ENCODE measurements at places on chromosomes 13 and 19.

GRCh38 chr19:47398707-47399597 lies 20.4 kb downstream of the MEIS3 start:
- DNase-seq, result no peak

- no peak for DNase-seq
Measured at GRCh38 chr19:35104361-35104760, 11.3 kb upstream of the FXYD3 start.

DNA sequence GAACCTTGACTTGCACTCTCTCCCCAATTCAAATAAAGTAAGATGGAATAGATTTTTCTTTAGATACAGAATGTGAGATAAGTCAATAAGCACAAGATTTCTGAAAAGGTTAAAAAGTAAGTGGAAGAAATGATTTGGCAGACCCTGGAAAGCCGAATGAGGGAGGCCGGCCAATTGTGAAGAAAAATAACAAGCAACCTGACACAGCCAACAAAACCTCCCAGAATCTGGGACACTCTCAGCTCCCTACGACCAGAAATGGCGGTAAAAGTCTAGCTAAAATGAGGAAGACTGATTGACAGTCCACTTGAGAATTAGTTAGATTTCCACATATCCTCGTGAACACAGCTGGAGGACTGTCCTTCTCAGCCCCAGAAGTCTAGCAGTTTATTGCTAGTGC lies 85.4 kb downstream of the KLF12 start:
- DNase-seq, result no peak

- no peak for DNase-seq
Measured at GRCh38 chr13:93857126-93857525, 622.4 kb downstream of the DCT start.

DNA sequence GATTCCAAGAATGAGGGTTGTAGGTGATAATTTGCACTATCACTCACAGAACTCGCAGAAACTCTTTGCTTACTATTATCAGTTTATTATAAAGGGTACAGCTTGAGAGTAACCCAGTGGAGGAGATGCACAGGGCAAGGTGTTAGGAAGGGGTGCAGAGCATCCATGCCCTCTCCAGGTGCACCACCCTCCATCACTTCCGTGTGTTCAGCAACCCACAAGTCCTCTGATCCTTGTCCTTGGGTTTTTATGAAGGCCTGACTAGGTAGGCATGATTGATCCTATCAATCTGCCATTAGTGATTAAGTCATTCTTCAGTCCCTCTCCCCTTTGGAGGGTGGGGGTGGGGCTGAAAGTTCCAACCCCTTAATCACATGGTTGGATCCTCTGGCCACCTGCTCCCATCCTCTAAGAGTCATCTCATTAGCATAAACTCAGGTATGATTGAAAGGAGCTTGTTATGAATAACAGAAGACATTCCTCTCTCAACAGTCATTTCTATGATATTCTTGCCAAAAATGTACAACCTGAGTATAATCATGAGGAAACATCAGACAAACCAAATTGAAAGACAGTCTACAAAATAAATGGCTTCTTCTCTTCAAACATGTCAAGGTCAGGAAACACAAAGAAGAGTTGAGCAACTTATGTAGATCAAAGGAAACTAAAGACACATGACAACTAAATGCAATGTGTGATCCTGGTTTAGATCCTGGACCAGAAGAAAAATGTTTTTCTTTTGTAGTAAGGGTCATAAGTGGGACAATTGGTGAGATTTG lies 225.4 kb downstream of the PCCA start:
- DNase-seq, result no peak

DNA sequence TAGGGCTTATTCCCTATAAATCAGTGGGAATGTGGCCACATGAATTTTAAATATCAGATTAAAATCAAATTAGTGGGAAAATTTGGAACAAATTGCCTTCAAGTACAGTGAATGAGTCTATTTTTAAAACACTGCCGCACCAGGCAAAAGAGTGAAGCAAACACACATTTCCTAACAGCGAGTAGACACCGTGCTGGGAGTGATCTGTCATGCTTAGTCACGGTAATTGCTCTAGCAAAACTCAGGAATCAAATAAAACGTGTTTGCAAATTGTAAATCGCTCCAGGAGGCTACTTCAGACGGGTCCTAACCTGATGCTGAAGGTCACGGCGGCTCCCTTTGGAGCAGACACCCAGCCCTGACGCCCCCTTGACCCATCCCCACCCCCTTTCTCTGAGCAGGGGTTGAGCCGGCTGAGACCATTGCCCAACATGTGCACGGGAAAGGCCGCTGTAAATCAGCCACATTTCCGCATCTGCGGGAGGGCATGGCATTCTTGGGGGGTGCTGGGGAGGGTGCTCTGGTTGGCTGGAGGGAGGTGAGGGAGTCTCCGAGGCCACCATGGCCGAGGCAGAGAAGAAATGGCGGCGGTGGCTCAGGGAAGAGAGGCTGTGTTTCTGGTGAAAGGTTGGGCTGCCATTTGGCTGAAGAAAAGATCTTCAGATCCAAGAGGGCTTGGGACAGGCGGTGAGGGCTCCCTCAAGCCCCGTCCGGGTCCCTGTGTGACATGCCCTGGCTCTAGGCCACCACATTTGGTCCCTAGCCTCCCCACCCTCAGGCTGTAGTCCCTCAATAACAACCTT lies 8.9 kb downstream of the CEBPA start:
- no peak for DNase-seq

DNA sequence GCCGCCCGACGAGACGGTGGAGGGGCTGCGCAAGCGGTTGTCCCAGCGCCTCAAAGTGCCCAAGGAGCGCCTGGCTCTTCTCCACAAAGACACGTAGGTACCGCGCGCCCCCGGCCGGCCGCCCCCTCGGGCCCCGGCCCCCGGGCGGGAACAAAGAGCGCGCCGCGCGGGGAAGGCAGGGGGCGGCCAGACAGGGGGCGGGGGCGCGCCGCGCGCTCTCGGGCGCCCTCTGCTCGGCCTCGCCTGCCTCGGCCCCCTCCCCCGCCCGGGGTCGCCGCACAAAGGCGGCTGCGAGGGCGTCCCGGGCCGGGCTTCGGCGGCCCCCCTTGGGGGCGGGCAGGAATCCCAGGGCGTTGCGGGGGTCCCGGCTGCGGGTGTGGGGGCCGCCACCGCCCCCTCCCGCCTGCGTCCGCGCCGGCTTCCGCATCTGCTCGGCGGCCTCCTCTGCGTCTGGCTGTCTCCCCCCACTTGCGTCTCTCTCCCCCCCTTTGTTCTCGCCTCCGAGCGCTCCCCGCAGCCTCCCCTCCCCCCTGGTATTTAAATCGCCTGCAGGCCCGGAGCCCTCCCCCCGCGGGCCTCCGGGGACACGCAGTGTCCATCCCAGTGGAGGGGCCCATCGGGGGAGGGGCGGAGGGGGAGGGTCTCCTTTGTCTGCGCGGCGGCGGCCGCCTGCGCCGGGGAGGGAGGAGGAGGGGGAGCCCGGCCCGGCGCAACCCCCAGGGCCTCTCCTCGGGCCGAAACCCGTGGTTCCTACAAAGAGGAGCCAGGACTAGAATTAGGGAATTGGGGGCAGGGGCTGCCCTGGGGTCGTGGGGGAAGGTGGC lies 2.3 kb downstream of the MIDN start:
- no peak for DNase-seq

- DNase-seq, result no peak
Measured at GRCh38 chr13:25743421-25743820, 308.4 kb downstream of the SHISA2 start.

Measured in brain pericyte (primary cell).